ENCODE measurements at places on chromosomes 16 and 17.

DNA sequence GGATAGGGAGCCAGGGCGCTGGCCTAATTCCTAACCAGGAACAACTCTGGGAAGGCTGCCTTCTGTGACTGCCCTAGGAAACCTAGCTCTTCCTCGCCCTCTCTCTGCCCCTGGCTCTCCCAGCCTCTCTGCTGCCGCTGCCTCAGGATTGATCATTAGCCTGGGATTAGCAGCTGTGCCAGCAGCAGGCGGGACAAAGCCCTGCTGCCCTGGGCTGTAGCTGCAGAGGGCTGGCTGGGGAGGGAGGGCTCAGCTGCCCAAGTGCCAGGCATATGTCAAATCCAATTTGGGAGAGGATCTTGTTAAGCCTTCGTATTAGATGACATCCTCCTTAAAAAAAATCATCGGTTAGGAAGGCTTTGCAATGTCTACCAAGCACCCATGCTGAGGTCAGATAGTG lies 144.8 kb upstream of the CCL2 start:
- no peak for DNase-seq

DNA sequence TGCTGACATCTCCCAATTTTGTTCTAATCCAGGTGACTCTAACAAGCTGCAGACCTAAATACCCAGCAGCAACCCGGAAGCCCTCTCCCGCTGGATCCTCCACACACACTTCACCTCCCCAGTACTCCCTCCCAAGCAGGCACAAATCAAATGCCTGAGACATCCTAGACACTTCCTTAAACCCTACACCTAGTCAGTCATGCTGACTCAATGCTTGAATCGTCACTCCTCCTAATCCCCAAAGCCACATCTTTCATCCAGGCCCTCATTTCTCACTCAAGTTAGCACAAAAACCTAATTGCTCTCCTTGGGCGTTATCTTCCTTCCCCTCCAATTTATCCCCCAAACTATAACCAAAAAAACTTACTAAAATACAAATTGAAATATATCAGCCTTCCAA lies 32.7 kb downstream of the CMC2 start:
- no peak for DNase-seq

GRCh38 chr17:70888324-70888723 lies 719.0 kb downstream of the KCNJ2 start:
- DNase-seq, result no peak

DNA sequence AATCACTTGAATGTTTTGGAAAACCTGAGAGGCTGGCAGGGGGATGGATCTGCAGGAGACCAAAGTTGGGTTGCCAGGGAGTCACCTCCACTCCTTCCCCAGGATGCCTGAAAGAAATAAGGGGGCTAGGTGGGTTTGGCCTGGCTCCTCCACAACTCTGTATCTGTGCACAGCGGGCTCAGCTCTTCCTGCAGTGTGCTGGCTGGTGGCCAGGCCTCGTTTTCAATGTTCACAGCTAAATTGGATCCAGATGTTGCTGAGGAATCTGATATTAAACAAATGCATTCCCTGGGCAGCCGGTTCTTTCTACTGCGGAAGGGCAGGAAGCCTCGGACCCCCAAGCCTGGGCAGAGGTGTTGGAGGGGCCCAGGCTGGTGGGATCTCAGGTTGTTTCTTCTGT lies 106.2 kb downstream of the N4BP1 start:
- no peak for DNase-seq

GRCh38 chr17:66637491-66637890 lies 197.4 kb upstream of the CACNG5 start:
- no peak for DNase-seq

DNA sequence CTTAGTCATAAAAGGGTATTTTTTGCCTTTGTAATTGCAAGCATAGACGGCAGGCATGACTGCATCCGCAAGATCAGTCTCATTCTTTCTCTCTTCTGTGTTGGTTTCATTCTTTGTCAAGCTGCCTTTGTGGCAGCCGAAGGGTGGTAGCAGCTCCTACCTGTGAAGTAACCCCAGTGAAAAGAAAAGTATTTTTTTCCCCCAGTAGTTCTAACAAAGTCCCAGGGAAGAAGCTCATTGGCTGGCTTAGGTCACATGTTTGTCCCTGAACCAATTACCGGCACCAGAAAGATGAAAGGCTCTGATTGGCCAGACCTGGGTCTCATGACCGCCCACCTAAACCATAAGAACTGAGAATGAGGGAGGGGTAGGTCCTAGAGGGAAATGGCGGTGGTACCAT lies 110.7 kb downstream of the RAP1GAP2 start:
- no peak for DNase-seq

DNA sequence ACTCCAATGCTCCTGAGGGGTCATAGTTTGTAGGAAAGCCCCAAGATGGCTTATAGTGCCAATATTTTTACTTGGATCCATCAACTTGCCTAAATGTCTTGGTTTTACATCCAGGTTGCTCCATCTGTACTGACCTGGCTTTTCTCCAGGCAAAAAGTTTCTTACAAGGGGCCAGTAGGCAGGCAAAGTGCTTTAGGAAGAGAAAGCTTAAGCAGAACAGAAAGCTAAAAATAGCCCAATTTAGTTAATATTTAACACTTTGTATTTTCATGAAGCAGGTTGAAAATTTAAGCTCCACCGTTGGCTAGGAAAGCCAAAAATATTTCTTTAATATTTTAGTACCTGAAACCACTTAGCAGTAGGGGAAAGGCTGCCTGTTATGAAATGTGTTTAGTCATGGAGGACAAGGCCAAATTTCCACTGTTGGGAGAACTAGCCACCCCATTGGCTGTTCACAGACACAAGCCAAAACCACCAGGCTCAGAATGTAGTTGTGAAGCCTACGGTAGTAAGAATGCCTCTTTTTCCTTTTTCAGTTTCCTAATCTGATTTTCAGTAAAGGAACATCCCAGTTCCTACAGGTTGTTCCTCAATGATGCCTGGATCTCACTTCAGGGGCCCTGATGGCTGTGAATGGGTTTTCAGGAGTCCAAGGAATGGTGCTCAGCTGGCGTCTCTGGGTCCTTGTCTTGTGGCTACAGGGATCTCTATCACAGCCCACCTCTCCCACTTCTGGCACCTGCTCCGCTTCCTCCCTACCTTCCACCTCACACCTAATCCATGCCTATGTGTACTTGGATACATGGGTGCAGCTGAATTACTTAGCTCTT lies 324.8 kb downstream of the PMP22 start:
- no peak for DNase-seq

- no peak for DNase-seq
Measured at GRCh38 chr17:50180111-50180510, 14.3 kb downstream of the SGCA start.

DNA sequence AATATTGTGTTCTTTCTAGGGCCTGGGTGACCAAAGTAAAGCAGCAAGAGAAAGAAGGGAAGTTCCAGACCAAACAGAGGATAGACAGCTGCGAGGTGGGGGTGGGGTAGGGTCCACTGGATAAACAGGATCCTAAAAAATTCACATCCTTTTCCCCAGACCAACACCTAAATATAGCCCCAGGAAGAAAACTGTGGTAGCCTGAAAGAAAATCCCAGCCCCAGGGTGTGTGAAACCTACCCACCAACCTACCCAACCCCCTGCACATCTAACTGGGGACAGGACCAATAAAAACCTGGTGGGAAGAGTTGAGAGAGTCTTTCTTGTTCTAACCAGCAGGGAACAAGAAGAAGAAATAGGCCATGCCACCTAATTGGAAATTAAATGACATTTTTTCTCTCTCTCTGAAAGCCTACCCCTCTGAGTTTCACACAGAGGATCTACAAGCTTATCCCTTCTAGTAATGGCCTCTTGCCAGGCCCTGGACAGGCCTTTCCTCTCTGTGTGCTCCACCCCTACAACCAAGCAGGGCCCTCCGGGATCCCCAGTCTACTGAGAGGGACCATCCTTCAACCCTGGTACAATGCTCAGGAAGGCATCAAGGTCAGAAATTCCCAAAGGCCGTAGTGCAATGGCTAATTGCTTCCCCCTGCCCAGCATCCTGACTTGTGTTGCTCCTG lies 12.0 kb downstream of the MYO18A start:
- no peak for DNase-seq

DNA sequence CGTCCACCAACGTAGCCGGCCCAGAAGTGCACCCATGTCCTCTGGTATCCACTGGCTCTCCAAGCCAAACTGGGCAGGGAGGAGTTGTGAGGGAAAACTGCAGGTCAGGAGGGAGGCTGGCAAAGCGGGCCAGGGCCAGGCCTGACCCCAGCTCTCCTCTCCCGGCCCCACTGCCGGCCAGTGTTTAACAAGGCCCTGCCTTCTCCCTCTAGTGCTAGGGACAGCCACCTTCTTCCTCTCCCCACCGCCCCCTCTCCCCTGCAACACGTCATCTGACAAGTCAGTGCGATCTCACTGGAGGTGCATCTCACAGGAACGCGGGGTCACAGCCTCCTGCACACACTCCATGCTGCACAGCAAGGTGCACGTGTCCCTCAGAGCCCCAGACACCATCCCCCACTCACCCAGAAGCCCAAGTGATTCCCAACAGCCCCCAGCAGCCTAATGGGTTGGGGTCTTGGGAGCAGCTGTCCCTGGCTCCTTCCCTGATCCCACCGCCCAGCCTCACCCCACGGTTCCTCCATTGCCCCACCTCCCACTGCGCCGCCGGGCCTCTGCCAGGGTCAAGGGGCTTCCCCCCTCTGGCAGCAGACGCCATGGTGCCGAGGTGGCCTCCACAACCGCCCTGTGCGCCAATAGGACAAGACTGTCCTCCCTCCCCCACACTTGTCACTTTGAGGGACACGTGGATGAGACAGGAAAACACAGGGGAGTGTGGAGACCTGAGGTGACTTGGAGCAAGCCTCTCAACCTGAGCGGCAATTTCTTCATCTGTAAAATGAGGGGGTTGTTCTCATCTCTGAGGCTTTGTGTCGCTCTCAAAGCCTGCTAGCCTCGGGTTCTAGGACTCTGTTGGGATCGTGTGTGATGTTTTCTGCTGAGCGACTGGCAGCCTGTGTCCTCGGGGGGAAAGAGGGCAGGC lies 1.1 kb upstream of the ACE start:
- no peak for DNase-seq

DNA sequence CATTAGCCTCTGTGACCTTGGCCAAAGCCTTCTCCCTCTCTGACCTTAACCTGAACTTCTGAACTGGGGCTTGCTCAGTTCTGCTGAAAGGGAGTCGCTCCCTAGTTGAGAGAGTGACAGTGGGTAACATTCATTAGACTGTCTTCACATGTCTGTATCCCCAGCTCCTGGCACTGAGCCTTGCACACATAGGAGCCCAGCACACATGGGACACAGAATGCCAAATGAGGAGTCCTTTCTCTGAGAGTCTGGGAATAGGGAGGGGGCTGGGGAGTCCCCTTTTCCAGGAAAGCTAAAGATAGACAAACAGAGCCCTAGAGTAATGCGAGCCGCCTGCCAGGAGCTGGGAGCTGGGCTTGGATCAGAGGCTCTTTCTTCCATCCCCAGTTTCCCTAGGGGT lies 2.5 kb downstream of the TAC4 start:
- DNase-seq, result no peak

GRCh38 chr17:12575641-12576040 lies 90.0 kb upstream of the MYOCD start:
- DNase-seq, result no peak

DNA sequence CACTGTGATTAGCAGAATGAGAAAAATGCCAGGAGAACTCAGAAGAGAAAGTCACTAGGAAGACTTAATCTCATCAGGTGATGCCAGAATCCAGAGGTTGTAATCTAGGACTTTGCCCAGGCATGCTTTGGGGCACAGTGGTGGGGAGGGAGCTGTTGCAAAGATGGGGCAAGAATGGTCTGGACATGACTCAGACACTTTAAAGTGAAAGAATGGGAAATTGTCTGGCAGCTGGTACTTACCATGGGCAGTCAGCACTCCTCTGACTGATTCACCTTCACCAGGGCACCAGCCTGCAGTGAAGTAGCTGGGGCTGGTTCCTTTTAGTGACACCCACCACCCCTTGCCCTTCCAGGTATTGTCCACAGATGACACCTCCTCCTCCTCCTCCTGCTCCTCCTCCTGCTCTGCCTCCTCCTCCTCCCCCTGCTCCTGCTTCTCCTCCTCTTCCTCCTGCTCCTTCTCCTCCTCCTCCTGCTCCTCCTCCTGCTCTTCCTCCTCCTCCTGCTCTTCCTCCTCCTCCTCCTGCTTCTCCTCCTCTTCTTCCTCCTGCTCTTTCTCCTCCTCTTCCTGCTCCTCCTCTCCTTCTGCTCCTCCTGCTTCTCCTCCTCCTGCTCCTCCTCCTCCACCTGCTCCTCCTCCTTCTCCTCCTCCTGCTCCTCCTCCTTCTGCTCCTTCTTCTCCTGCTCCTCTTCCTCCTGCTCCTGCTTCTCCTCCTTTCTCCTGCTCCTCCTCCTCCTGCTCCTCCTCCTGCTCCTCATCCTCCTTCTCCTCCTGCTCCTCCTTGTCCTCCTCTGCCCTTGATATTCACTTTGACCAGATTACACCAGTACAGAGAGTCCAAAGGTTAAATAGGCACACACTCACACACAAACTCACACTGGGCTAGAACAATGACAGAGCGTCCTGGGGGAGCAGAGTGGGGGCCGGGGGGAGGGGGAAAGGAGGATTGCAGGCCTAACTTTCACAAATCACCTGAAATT lies at the start of gene CHD9NB:
CHD9NB (minus strand) TSS at position 379 of the 983 bp plus-strand sequence. CDS start 8,739 bp downstream, outside the sequence.
- no peak for DNase-seq

- DNase-seq, result peak; percentile 25
Measured at GRCh38 chr17:40191237-40192208, 14.3 kb downstream of the RAPGEFL1 start.

GRCh38 chr17:7992516-7992915 lies 9.9 kb upstream of the GUCY2D start:
- no peak for DNase-seq

GRCh38 chr17:28291780-28292330 lies 27.1 kb upstream of the TMEM97 start:
- no peak for DNase-seq

GRCh38 chr17:82019690-82020571 lies 2.7 kb downstream of the CENPX start:
- peak; percentile 29 for DNase-seq

- DNase-seq, result no peak
Measured at GRCh38 chr16:69150146-69150865, 17.9 kb downstream of the UTP4 start.

DNA sequence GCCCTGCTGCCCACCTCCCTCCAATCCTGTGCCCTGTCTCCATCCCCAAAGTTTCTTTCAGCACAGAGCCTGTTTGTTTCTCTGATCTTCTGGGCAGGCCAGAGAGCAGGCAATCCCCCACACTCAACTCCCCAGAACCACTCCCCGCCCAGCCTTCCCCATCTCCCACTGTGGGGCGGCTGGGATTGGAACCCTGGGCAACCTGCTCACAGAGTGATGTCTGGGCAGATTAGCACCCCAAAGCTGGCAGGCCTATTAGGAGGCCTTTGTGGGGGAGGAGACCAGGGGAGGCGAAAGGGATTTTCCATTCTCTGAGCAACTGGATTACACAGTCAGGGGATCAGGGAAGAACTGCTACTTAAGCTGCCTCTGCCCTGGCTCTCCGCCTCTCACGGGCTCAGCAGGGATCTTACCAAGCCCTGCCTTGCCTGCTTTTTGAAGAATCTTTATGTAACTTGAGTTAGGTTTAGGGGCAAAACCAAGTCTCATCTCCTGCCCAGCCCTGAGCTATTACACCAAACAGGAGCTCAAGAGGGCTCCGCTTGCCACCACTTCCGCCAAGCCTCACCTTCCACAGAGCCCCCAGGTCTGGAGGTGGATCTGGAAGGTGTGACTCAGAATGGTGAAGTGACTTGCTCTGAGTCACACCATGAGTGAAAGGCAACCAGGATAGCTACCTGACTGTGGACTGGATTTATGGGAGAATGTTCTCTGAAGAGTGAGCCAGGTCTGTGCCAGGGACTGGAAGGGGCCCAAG lies 16.0 kb upstream of the LHX1 start:
- no peak for DNase-seq

- DNase-seq, result no peak
Measured at GRCh38 chr16:48014349-48015135, 141.3 kb downstream of the ABCC12 start.
